ENCODE measurements at places on chromosomes 5 and 9.

DNA sequence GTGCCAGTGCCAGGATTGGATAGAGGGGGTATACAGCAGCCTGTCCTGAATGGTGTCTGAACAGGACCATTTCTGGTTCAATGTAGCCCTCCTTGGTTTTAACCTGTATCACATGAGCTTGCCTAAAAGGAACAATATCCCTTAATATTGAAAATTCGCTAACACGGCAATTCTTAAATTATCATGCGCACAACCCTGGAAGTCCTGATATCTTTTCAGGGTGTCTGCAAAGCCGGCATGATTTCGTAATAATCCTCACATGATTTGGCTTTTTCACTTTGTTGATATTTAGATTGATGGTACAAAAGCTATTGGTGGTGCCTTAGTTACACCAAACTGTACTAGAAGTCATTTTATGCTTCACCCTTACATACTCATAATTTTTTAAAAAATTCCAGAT is 53.2 kb downstream of the PCSK1 start:
- DNase-seq, result no peak

DNA sequence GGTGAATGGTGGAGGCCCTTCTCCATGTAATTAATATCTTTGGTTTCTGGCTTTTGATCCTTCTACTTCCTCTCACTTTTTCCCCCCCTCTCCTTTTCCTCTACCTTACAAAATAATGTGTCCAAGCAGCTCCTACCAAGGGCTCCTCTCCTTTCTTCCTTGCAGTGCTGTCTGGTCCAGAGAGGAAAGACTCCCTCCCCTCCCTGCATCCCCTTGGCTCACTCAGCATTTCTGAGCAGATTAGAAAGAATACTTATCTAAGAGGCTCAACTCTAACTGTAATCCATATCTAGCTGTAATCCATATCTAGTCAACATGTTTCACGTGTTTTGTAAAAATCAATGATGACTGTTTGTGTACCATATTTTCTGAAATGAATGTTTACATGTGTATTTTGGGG is 97.4 kb downstream of the GAPVD1 start:
- DNase-seq, result no peak

GRCh38 chr5:761059-761771 is 23.3 kb downstream of the ZDHHC11B start:
- no peak for DNase-seq

GRCh38 chr9:109894473-109894872 is 114.5 kb downstream of the PALM2AKAP2 start:
- DNase-seq, result no peak

DNA sequence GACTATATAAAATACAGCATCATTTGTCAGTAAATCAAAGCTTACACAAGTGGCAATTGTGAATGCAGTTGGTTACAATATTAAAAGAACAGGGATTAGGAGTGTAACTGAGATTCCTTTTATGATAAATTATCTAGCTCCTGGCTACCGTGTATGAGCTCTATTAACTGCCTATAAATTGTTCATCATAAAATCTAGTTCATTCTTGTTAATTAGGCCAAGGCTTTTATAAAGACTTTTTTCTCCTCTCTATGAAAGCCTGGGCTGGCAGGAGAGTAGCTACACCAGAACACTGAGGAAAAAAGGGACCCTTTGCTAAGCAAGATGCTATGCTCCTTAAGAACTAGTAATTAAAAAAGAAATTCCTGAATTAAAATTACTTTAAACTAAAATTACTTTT is 132.4 kb upstream of the MEF2C start:
- DNase-seq, result no peak

Data from NCI-H345 (cell line).